ENCODE measurements at places on chromosomes 3 and 15.

- DNase-seq, result no peak
Measured at GRCh38 chr3:6326771-6327170, 534.1 kb upstream of the GRM7 start.

DNA sequence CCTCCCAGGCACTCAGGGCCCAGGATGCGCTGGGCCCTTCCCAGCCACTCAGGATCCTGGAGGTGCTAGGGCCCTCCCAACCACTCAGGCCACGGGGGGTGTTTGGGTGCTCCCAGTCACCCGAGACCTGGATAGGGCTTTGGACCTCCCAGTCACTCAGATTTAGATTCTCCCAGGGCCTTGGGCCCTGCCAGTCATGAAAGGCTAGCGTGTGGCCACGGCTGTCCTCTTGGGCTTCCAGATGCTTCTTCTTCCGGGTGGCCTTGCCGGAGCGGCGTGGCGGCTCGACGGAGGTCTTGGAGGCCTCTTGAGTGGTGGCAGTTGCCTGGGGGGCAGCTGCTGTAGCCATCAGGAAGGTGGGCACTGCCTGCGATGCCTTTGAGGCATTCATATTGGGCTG is 2.8 kb downstream of the MAGEL2 start:
- DNase-seq, result no peak

GRCh38 chr15:84658080-84658787 is at the start of gene NMB:
TSS of gene NMB (minus strand) at chr15:84658199. CDS start at chr15:84658152, 47 bp downstream.
- DNase-seq, result peak; percentile 77

GRCh38 chr3:88434001-88434400 is 284.2 kb downstream of the C3orf38 start:
- DNase-seq, result no peak

- peak; percentile 36 for DNase-seq
Measured at GRCh38 chr3:170848292-170848917, 21.6 kb downstream of the RPL22L1 start.

DNA sequence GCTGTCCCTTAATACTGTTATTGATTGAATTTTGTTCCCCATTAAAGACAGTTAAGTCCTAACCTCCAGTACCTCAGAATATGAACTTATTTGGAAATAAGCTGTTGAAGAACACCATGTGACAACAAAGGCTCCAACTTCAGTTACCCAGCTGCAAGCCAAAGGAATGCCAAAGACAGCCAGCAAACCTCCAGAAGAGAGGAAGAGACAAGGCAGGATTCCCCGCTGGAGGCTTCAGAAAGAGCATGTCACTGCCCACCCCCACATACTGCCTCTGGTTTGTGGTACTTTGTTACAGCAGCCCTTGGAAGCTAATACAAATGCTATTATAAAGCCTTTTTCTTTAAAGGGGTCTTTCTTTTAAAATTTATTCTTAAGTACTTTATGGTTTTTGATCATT is 18.4 kb upstream of the NEK10 start:
- DNase-seq, result no peak

DNA sequence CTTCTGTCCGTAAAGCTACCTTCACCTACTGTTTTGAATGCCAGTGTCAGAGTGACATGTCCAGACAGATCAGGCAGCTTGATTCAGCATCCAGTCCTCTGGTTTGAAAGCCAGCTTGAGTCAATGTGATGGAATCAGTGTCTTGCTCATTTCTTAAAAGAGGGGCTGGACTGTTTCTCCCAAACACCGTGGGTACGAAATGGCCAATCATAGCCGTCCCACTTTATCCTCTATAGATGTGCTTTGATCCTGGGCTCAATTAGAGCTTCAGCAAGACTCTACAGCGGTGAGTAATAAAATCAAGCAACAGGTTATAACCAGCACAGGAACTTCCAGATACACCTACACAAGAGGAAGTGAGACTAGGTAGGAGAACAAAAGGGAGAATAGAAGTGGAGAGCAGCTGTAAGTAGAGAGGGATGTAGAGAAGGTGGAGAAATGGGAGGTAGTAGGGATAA is 17.0 kb upstream of the OR5K1 start:
- DNase-seq, result no peak

GRCh38 chr15:89103481-89104171 is 15.4 kb downstream of the ABHD2 start:
- DNase-seq, result no peak

DNA sequence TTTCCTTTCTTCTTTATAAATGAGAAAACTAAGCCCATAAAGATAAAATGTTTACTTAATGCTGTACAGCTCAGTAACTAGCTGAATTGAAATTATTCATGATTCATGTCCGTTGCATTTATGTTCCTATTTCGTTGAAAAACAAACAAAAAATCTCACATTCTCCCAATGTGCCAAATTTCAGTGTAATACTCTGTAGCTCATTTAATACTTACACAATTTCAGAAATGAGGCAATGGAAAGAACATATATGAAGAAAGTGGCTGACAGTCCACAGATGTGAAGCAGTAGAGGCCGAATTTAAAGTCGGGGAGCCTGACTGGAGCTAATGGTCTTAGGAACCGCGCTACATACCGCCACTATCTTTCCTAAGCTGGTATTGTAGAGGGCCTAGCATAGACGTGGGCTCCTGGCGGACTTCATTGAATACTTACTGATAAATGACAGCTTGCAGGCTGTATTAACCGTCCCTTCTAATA is 651 bp downstream of the PLSCR2 start:
- DNase-seq, result peak; percentile 77

DNA sequence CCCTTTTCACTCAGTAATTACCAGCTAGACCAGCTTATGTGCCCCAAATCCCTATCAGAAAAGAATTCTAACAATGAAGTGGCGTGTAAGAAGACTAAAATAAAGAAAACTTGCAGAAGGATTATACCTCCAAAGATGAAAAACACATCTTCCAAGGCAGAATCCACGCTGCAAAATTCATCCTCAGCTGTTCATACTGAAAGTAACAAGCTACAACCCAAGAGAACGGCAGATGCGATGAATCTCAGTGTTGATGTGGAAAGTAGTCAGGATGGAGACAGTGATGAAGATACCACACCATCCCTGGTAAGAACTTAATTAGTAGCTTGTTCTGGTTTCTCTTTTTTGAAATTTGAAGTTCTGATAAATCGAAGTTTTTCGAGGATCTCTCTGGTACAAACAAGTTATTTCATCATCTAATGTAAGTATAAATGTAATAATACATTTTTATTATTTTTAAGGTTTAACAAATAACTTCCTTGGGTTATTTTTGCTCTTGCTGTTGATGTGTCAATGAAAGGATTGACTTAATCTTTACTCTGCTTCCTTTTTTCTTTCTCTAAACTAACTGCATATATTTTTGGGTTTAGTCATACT is 1.4 kb downstream of the WDR76 start:
- peak; percentile 14 for DNase-seq

DNA sequence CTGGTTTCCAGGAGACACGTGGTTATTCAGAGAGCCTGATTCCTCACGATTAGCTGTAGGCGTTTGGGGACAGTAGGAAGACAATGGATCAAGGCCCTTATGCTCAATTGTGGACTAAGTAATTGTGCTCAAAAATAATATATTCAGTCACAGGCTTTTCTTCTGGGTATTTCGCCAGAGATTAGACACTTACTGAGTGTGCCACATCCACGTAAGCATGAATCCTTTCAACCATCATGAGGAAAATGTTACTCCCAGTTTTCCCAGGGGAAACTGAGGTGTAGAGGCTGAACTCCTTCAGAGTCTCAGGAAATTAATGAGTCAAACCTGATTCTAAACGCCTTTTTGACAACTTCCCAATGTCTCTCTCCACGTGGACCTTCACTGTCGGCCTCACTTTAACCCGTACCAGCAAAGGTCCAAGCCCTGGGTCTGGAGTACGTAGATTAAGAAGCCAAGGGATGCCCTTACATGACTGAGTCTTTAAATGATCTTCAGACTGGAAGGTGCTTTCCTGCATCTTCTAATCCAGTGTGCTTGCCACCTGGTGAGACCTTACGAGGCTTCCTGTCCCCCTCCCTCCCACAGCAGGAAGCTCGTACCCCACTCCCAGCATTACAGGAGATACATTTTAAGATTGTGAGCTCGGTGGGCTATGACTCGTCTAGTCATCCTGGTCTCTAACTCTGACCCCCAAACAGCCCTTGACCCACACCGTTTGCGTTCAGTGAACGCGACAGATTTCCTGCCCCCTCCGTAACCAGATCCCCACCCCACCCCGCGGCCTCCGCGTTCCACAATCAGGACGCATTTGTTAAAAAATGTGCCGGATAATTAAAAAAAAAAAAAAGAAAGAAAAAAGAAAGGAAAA is 1.7 kb downstream of the PKM start:
- peak; percentile 17 for DNase-seq

DNA sequence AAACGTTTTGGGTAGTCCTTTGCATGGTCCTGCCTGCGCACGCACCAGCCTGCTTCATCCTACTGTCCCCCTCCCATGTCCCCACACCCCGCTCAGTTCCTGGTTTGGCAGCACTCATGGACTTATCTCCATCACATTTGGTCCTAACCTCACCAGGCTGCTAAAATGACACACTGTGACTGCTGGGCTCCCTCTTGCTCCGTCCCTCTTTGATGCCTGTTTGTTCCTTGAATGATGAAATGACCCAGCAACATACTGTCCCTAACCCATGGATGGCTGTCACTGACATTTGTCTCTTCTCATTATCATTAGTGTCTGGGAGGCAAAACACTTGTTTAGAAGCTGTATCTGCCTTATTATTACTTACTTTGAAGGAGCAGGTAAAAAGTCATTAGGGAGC is 80.5 kb downstream of the CHDH start:
- no peak for DNase-seq

GRCh38 chr15:69760258-69760845 is 307.7 kb downstream of the RPLP1 start:
- peak; percentile 65 for DNase-seq

- DNase-seq, result no peak
Measured at GRCh38 chr3:32843510-32844321, 25.9 kb downstream of the TRIM71 start.

GRCh38 chr15:34161329-34161963 is 48.5 kb downstream of the KATNBL1 start:
- no peak for DNase-seq

GRCh38 chr3:121552379-121552778 is 6.6 kb upstream of the POLQ start:
- peak; percentile 65 for DNase-seq

DNA sequence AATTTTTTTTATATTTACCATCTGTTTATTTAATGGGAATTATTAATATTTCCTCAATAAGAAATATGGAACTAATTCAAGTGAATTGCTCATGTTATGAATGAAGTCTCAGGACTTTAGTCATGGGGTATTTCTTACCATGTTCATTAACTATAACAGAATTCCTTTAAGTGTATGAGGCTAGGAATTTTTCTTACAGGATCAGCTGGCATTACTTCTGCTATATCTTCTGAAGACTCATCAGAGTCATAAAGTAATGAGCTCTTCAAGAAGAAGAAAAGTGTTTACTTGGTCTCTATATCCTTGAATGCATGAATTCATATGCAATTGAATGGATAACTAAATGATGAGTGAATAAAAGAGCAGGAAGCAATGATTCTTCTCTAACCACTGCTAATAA is 486.8 kb upstream of the THBS1 start:
- no peak for DNase-seq

- no peak for DNase-seq
Measured at GRCh38 chr3:10546820-10547263, 41.5 kb upstream of the ATP2B2 start.

- no peak for DNase-seq
Measured at GRCh38 chr15:53209396-53210042, 419.4 kb upstream of the ONECUT1 start.

DNA sequence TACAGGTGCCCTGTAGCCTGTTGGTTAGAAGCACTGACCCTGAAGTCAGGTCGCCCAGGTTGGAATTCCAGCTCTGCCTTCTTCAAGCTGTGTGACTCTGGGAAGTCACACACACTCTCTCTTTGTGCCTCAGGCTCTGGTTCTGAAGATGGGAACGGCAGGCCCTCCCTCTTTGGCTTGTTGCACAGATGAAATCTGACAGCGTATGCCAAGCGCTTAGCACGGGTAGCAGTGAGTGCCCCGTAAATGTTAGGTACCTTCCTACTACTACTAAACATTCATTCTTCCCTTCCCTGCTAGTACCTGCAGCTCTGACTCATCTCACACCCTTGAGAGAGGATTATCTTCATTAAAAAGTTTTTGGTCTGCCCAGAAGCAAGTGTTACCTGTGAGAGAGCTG is 139.0 kb downstream of the PGPEP1L start:
- no peak for DNase-seq

- no peak for DNase-seq
Measured at GRCh38 chr15:39458131-39458530, 122.7 kb upstream of the THBS1 start.

DNA sequence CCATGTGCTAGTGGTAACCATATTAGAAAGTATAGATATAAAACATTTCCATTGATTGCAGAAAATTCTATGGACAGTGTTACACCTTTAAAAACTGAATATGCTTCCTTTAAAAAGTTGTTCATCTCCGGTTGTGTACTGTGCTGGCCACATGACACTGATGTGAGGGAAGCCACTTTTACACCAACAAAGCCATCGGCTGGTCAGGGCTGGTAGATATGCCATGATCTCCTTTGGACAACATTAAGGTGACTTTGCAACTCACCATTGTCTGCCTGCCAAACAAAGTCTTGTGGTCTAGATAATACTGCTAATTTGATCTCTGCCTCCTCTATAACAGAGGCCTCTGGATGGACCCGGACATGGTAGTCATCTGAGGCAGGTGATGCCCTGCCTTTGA is 156.0 kb upstream of the RARB start:
- DNase-seq, result no peak

DNA sequence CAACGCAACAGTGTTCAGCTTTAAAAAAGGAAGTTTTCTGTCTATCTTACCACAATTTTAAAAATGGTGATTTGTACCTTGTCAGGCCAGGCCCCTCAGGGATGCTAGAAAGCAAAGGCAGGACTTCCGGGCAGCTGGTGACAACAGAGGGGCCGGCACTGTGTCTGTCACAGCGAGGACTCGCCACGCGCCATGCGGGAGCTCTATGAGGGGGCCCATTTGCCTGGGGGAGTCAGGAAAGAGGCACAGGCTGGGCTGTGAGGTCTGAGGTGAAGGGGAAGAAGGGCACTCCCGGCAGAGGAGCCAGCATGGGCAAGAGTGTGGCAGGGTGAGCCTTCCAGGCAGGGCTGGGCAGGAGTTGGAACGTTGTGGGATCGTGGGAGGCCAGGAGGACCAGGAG is 7.0 kb downstream of the IQSEC1 start:
- DNase-seq, result no peak

DNA sequence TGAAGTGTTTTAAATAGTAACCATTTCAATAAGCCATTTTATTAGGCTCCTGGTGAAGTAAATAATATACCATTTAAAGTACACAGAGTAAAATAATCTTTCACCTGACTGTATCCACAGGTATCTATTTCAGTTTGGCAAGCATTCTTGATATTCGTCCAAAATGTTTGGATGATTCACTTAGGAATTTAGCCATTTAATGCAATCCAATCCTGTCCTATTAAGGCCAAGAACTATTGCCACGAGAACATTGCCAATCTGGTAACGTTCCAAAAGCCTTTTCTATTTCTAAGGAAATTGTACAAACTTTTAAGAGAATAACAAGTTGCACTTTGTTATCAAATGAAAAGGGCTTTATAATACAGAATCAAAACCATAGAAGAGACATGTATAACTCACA is 209.8 kb upstream of the THRB start:
- no peak for DNase-seq
